ENCODE measurements at places on chromosomes 4 and X. TPM values are rescaled to one million over a fixed set of nuclear protein-coding genes. Genes with fewer than 3 reads are reported as not detected.

Gene NLGN3
- 3.1 TPM for total RNA-seq

Gene FGF13
- 3.4 TPM for total RNA-seq

Gene CXorf49B
- not detected for total RNA-seq

Gene MAGEA10
- total RNA-seq: not detected

Gene SPON2
- total RNA-seq: 194 TPM

Gene GAGE1
- total RNA-seq: not detected

Gene FRMPD3
- not detected for total RNA-seq

Gene MAGEB10
- total RNA-seq: not detected

Data from epithelial cell of alveolus of lung (primary cell).